ENCODE measurements at places on chromosomes 4 and X.

- DNase-seq, result no peak
Measured at GRCh38 chrX:2607113-2607512, 84.0 kb upstream of the CD99 start.

- DNase-seq, result no peak
Measured at GRCh38 chr4:142959173-142959572, 113.1 kb upstream of the INPP4B start.

- DNase-seq, result no peak
Measured at GRCh38 chr4:111213531-111213930, 590.7 kb upstream of the PITX2 start.

DNA sequence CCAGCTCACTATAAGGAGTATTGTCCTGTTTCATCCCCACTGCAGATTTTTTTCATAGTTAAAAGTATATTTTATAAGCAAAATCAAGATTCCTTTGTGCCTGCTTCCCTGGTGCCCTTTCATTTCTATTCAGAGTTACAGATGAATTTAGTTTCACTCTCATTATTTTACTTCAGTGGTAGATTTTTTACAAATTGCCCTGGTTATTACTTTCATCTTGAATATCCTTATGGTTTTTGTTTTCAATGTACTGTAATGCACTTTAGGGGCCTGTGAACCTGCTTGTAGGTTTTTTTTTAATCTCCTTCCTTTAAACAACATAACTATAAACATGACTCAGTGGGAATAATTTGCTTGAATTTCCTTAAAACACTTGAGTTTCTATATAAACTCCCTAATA lies 126.8 kb downstream of the GPR143 start:
- DNase-seq, result no peak

DNA sequence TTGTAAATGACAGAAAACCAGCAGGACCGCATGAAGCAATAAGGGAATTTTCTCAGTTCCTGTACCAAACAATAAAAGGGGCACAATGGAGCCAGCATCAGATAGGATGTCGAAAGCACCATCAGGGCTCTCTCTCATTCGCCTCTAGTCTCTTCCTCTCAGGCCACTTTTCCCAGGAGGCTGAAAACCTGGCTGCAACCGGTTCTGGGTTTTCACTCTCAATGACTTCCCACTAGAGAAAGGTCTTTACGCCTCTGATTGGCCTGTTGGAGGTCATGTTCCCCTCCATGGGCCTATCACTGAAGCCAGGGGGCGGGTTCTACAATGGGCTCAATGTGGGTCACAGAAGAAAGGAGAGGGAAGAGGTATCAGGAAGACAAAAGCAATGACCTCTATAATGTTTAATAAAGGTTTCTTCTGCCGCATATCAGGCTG lies 29.3 kb downstream of the ZNF827 start:
- DNase-seq, result no peak

- no peak for DNase-seq
Measured at GRCh38 chr4:100299046-100299840, 109.0 kb upstream of the DDIT4L start.

GRCh38 chr4:17578482-17578891 lies 1.5 kb downstream of the LAP3 start:
- no peak for DNase-seq

DNA sequence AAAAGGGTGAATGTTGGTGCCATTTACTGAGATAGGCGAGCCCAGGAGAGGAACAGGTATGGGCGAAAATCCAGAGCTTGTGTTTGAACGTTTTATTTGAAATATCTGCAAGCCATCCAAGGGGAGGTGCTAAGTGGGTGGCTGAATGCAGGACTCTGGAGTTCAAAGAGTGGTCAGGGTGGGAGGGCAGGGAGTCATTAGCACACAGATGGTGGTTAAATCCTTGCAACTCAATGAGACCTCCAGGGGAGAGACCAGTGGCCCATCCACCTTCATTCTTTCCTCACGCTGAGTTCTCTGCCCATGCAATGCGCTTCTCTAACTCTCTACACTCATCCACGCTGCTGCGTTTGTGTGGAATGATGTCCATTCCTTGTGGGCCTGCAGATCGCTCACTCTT lies 101.1 kb downstream of the VCX3B start:
- DNase-seq, result no peak

DNA sequence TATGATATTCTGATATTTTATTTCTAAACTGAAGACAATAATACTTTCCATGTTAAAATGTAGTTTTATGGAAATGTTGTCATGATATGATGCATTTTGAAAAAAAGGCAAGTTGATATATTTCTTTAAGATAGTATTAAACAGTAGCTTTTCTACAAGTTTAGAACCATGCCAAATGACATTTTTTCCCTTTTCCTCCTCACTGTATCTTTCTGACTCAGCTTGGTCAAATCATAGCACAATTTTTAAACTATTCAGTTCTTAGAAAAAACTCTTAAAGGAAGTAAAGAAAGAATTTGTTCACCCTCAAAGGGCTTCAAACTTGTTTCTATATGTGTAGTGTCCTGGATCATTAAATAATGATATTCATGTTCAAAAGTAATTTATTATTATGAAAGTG lies 46.0 kb upstream of the GUCY1A1 start:
- no peak for DNase-seq

- DNase-seq, result no peak
Measured at GRCh38 chr4:41400296-41400695, 137.7 kb upstream of the LIMCH1 start.

- no peak for DNase-seq
Measured at GRCh38 chrX:42378857-42379256, 399.1 kb downstream of the PPP1R2C start.

DNA sequence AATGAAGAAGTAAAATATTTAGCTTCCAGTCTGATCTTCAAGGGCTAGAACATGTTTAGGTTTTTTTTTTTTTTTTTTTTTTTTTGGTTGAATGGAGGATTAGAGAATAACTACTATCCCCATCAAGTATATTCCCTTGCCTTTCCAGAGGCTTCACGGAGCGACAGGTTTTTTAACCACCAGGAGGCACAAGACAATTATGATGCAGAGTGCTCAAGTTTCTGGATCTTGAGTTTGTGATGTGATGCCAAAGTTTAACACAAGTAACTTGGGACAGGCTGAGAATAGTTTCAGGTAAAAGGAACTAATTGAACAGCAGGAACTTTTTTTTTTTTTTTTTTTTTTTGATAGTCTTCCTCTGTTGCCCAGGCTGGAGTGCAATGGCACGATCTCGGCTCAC lies 30.3 kb downstream of the CCNI start:
- no peak for DNase-seq

DNA sequence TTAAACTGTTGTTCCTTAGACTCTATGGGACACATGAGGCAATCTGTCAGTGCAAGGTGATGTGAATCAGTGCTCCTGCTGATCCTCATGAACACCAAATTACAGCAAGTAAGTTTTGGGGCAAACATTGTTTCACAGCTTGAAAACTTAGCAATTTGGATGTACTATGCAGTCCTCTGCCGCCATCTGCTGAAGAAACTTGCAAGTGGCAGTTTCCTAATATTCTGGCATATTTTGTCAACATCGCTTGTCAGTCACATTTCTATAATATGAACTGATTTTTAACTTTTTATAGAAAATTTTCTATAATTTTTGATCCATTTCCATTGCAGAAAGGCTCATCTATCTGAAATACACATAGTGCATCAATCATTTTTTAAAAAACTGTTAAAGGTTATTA lies 56.3 kb downstream of the ZAR1 start:
- DNase-seq, result peak; percentile 10

GRCh38 chrX:31506360-31506759 lies 434.5 kb upstream of the FTHL17 start:
- no peak for DNase-seq

GRCh38 chr4:90845777-90846176 lies 718.6 kb downstream of the CCSER1 start:
- DNase-seq, result no peak

- DNase-seq, result no peak
Measured at GRCh38 chrX:133477986-133478385, 62.7 kb upstream of the GPC4 start.

DNA sequence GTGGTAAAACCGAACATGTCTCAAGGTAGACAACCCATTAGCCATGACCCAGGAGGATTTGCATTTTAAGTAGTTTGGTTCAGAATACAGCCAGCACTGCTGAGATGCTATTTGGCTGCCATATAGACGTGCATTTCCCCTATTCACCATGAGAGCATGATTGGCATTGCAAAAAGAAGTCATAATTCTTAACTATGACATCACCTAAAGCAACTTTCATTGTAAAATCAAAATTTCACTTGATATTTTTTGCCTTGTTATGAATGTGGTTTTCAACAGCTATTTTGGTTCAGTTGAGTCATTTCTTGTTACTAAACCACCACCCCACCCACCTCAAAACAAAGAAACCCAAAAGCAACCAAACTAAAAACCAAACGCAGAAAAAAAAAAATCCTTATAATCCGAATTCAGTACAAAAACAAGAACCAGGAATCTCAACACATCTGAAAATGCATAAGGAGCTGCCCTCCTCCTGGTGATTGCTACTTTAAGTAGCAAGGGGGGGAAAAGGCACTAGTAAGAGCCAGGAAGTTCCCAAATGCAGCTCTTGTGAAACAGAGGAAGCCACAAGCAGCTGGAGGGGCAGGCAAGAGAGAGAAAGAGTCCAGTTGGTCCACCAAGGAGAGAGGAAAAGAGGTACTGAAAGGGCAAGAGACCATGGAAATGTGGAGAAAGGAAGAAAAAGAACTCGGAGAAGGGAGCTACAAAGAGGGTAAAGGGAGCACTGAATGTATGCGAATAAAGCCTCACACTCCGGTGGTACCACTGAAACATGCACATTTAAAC lies 3.1 kb downstream of the SLITRK4 start:
- no peak for DNase-seq

- DNase-seq, result no peak
Measured at GRCh38 chrX:96752781-96753180, 68.1 kb downstream of the DIAPH2 start.

GRCh38 chr4:15043226-15043625 lies 40.9 kb downstream of the CPEB2 start:
- no peak for DNase-seq

- DNase-seq, result no peak
Measured at GRCh38 chr4:17096692-17097091, 198.2 kb upstream of the LDB2 start.

- no peak for DNase-seq
Measured at GRCh38 chr4:991451-992296, 1.5 kb downstream of the SLC26A1 start.

DNA sequence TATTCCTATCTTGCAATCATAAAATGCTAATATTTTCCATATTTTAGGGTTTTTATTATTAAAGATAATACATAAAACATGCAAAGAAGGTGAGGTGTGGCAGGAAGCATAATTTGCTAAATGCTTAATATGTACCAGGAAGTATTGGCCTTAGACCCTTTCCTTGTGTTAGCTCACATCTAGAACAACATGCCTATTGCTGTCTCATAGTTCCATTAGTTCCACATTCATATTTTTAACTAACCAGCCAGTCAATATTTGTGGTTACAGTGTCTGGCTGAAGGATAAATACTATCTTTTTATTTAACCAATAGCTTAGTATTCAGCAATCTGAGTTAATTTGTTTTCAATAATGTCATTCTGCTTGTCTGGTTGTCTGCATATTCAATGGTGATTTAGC lies 432.6 kb downstream of the INPP4B start:
- no peak for DNase-seq

DNA sequence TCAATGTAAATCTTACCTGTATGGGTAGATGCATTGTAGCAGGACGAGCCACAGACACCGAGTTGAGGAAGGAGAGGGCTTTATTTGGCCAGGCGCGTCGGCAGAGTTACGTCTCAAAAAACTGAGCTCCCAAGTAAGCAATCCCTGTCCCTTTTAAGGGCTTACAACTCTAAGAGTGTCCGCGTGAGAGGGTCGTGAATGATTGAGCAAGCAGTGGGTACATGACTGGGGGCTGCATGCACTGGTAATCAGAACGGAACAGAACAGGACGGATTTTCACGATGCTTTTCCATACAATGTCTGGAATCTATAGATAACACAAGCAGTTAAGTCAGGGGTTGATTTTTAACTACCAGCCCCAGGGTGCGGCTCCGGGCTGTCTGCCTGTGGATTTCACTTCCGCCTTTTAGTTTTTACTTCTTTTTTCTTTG lies 524.9 kb upstream of the HTR2C start:
- DNase-seq, result no peak

GRCh38 chr4:129230846-129231245 lies 134.9 kb downstream of the C4orf33 start:
- DNase-seq, result no peak

DNA sequence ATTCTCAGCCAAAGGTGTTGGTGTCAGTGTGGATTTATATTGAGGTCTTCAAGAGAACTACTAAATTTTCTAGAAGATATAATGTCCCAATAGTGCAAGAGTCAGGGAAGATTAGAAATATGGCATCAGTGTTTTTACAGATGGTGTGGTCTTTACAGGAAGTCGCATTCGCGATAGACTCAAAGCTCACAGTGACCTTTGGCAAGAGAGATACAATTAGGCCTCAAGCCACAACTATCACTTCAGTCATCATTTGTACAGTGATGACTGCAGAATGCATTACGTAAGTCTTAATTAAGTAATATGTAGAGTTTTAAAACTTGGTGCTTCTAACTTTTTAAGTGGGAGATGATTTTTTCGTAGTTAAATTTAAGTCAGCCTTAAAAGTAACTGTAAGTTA lies 237.2 kb upstream of the FSTL5 start:
- no peak for DNase-seq

GRCh38 chr4:166459621-166460020 lies 586.6 kb downstream of the TLL1 start:
- no peak for DNase-seq

DNA sequence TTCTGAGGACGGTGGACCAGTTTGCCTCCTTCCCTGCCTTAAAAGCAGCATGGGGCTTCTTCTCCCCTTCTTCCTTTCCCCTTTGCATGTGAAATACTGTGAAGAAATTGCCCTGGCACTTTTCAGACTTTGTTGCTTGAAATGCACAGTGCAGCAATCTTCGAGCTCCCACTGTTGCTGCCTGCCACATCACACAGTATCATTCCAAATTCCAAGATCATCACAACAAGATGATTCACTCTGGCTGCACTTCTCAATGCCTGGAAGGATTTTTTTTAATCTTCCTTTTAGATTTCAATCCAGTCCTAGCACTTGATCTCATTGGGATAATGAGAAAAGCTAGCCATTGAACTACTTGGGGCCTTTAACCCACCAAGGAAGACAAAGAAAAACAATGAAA lies 255.3 kb downstream of the RAPGEF2 start:
- no peak for DNase-seq

- no peak for DNase-seq
Measured at GRCh38 chr4:85482010-85482738, 7.2 kb downstream of the ARHGAP24 start.

- no peak for DNase-seq
Measured at GRCh38 chrX:13064599-13065143, 20.3 kb upstream of the FAM9C start.
